ENCODE measurements at places on chromosomes 7 and 10. TPM values are rescaled to one million over a fixed set of nuclear protein-coding genes. Genes with fewer than 3 reads are reported as not detected.

Gene PTF1A
- total RNA-seq = not detected

DNA sequence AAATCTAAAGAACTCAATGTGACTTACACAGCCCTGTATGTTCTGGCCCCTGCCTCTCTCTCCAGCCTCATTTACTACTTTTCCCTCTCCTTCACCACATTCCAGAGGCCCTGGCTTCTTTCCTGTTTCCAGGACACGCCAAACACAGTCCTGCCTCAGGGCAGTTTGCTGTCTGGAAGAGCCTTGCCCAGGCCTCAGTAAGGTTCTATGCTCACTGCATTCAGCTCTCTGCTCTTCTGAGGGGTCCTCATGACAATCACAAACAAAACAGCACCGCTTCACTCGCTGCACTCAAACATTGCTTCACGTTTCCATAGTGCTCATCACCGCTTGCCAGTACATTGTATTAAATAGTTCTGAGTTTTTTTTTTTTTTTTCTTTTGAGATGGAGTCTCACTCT, 35.1 kb upstream of the GARS1 start:
- H3K4me3 ChIP-seq = no peak overlapping the region
- no peaks in the 10 kb centered on the region for H3K4me1 ChIP-seq
- no peak overlapping the region for H3K27ac ChIP-seq
- no peak for DNase-seq
- H3K27me3 ChIP-seq = no peaks in the 10 kb centered on the region

Gene GRID2IP
- 0.28 TPM for total RNA-seq

Gene CTAGE4
- 1.5 TPM for total RNA-seq

Gene TLL2
- total RNA-seq = not detected
